CMK (cell line): ENCODE measurements at places on chromosomes 13 and 19.

GRCh38 chr13:32415019-32415418, 12.9 kb downstream of the N4BP2L1 start:
- DNase-seq, result no peak

DNA sequence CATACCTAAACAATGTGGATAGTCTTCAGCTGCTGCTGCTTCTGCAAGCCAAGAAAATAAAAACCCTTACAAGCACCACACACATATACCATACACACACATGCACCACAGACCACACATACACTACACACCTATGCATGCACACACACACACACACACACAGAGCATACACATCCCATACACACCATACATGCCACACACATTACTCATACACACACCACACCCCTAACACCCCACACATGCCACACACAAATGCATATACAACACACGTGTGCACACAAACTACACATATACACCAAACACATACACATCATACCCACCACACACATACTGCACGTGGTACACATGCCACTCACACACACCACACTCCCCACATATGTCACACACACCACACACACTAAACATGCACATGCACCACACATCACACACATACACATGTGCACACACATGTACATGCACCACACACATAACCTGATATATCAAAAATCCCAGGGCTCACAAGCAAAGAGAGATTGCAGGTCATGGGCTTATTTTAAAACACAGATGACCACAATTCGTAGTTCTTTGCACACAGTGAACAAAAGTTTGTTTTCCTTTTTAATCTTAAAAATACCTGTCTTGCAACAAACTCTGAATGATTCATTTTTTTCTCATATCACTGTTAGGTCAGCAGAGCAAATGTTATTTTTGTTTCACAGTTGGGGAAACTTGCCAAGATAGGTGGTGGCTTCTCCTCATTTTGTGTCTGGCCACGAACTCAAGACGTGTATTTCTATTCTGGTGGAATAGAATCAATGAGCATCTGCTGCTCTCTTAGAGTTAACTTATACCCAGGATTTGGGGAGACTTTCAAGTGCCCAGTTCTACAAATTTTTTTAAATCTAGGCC, 456.6 kb downstream of the FGF9 start:
- DNase-seq, result no peak

DNA sequence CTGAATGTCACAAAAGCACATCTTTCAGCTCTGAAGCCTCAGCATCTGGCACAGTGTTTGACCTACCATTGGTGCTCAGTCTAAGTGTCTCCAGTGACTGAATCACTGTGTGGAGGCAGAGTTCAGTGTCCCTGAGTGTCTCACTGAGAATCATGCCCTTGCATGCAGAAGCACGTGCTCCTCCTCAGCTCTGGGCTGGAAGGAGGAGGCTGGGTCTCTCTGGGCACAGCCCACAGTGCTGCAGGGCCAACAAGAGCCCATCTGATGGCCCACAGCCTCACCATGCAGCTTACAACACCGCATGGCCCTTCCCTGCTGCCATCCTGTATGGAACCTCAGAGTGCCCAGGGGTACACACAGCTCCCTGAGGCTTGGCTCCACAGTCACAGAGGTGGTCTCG, 86.1 kb downstream of the TEX26 start:
- no peak for DNase-seq

GRCh38 chr13:74464670-74465069, 330.5 kb upstream of the KLF12 start:
- no peak for DNase-seq

DNA sequence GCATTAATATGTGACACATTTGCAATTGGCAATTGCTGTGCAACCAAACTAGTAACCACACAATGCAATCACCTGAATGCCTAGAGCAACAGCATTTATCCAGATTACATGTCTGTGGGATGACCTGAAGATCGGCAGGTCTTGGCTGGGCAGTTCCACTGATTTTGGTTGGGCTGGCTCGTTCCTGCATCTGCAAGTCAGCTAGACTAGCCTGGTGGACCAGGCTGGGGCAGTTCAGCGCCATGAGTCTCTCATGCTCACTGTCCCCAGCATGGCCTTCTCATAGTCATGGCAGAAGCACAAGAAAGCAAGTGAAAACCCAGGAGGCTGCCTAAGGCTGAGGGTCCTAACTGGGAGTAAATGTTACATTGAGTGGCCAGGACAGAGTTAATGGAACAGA, 229.1 kb upstream of the TSHZ3 start:
- no peak for DNase-seq

GRCh38 chr13:106802917-106803316, 235.0 kb upstream of the ARGLU1 start:
- DNase-seq, result no peak

DNA sequence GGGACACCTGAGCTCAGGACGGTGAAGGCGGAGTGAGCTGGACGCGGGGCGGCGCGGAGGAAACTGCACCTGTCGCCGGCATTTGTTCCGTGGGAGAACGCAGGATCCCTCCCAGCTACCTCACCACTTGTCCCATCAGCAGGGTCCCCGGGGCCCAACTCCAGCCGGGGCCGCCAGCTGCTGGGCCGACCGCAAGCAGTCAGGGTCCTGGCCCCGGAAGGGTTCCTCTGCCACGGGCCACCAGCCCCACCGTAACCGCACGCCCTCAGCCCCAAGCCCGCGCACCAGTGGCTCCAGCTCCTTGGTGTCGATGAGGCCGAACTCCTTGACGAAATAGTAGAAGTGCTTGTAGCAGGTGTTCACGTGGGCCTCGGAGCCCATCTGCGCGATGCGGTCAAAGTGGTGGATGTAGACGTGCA, 19.6 kb downstream of the MOB3A start:
- no peak for DNase-seq

- DNase-seq, result no peak
These were observed 17.1 kb downstream of the COG6 start for GRCh38 chr13:39672378-39673132.

GRCh38 chr13:72728290-72728605, 525 bp downstream of the BORA start:
- DNase-seq, result no peak

DNA sequence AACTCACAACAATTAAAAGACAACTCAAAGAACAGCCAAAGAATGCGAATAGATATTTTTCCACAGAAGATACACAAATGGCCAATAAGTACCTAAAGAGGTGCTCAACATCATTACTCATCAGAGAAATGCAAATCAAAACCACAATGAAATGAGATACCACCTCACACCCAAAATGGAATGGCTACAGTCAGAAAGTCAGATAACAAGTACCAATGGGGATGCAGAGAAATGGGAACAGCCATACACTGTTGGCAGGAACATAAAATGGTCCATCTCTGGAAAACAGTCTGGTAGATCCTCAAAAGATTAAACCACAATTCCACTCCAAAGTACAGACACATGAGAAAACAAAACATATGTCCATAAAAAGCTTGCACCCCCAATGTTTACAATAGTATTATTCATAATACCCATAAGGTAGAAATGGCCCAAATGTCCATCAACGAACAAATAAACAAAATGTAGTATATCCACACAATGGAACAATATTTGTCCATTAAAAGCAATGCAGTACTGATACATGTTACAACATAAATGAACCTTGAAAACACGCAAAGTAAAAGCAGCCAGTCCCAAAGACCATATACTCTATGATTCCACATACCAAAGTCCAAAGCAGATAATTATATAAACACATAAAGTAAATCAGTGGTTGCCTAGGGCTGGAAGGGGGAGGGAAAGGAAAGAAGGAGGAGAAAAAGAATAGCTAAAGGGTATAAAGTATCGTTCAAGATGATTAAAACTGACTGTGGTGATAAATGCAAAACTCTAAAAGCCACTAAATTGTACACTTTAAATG, 19.6 kb downstream of the USP12 start:
- no peak for DNase-seq

GRCh38 chr13:43684963-43685725, 101.6 kb downstream of the ENOX1 start:
- no peak for DNase-seq

DNA sequence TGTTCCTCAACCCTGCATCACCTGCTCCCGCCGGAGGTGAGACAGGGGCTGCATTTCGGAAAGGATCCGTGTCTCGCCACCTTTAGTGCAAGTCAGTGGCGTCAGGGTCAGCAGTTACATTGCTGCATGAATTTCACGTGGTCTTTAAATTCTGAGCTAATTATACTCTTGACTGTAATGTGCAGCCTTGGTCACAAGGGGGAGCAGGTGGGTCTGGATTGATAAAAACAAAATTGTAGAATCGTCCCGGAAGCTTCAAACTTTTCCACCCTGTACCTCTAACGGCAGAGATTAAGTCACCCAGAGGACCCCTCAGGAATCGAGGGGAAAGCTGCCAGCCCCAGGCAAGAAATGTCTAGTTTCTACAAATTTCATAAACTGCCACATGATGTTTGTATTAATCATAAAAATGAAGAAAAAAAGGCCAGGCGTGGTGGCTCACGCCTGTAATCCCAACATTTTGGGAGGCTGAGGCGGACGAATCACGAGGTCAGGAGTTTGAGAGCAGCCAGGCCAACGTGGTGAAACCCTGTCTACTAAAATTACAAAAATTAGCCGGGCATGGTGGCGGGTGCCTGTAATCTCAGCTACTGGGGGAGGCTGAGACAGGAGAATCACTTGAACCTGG, 20.2 kb downstream of the BBC3 start:
- DNase-seq, result peak; percentile 31

DNA sequence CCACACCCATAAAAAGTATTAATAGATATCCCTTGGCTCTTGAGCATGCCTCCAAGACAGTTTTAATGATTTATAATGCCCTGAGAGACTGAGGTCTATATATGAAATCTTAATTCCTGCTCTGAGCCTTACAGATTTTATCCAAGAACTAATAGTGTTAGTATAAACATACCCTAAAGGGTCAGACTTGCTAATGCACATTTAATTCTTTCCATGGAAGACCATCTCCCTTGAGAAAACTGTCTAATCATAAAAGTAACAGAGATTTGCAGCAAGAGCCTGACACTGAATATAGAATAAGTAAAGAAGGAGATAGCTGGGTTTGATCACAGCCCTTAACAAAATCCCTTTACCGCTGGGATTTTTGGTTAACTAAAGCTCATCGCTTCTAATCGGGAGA, 650.8 kb upstream of the KLF12 start:
- no peak for DNase-seq

DNA sequence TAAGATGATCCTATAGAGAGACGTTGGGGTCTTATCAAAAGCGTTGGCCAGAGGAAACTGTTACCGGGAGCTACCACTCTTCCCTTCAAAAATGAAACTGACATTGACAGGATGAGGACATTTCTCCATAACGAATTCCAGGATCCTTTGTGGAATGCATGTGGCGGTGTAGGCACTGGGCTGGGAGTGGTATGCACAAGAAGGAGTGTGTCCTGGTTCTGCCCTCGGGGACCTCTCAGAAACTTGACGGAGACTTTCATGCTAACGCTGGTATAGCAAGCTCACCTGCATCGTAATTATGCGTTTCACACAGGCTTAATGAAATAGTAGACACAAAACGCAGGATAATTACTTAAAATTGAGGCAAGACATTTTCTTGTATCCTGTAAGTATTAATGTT, 441.1 kb downstream of the FGF9 start:
- no peak for DNase-seq

- no peak for DNase-seq
These were observed 1952.0 kb downstream of the OLFM4 start for GRCh38 chr13:54980651-54981050.

DNA sequence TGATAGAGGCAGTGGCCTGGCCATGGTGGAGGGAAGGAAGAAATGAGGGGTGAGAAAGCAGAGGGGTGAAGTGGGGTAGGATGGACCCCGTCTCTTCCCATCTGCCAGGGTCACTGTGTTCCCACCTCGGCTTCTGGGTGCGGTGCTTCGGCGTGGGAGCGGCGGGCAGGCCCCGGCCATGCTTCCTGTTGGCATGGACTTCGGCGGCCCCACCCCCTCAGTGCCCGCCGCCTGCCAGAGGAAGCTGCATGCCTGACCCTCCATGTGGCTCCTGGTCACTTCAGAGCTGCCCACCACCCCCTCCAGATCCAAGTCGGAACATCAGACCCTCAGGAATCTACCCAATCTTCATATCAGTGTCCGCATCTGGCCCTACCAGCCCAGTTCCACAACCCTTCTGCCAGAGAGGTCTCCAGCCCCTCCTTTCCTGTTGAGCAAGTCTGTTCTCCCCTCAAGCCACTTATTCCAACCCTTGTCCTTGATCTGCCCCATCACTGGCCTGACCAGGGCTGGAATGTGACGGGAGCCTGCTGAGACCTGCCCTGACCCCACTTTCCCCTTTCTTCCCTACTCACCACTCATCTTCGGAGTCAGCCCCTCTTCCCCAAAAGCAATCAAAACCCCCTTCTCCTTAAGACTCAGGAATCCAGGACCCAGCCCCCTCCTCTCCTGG, 1.5 kb downstream of the KCNN4 start:
- peak; percentile 77 for DNase-seq

DNA sequence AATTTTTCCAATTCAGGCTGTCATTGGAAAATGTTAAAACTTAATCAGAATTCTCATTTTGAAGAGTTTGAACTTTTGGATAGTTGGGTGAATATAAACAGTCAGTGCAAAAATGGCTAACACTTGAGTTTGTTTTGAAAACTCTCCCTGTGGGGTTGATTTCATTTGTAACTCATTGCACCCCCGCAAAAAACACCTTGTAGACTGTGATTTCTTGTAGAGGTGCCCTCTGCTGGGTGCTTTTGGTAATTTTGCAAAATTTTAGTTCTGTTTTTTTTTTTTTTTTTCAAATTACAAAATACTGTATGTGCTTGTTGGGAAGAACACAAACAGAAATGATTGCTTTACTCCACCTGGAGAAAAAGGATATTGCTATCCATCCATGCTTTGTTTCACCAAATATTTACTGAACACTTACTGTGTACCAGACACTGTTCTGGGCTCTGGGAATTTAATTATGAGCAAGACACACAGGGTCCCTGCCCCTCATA, 28.2 kb upstream of the GPI start:
- no peak for DNase-seq

- DNase-seq, result no peak
These were observed 22.3 kb downstream of the CDC16 start for GRCh38 chr13:114257014-114257413.

GRCh38 chr19:48496959-48497727, 14.5 kb downstream of the LMTK3 start:
- DNase-seq, result no peak

DNA sequence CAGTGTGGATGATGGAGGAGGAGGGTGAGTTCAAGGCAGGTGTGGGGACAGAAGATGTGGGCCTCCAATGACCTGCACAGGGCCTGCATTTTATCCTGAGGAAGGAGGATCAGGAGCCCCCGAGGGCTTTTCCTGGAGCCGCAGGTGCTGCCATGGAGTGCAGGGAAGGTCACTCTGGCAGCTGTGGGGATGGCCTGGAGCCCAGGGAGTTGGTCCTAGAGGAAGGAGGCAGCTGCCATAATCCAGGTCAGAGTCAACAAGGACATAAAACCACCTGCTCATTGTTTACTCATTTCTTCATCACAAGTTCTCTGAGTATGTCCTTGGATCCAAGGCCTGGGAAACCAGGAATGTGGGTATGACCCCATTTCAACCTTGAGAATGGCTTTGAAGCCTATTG, 87.2 kb downstream of the SCGB2B2 start:
- no peak for DNase-seq
